ENCODE measurements at places on chromosomes 2 and 18.

DNA sequence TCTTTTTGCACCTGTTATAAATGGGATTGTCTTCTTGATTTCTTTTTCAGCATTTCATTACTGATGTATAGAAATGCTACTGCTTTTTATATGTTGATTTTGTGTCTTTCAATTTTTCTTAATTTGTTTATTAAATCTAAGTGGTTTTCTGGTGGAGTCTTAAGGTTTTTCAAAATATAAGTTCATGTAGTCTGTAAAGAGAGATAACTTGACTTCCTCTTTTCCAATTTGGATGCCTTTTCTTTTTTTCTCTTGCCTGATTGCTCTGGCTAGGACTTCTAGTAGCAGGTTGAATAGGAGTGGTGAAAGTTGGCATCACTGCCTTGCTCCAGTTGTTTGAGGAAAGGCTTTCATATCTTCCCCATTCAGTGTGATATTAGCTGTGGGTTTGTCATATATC is 28.6 kb upstream of the GALNT5 start:
- no peak for DNase-seq

DNA sequence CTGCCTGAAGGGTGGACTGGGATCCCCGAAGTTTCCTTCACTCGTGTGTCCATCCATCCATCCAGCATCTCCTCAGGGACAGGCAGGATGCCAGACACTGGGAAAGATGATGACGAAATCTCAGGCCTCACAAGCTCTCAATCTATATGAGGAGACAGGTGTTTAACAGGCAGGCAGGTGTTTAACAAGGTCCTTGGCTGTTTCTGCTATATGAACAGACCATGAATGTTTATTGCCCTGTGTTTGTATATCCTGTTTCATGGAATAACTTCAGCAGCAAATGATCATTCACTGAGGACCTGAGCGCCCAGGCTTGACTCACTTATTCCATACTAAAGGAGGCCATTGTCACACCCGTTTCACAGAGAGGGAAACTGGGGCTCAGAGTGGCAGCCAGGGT is 685.8 kb upstream of the HS6ST1 start:
- DNase-seq = no peak

- DNase-seq = no peak
Measured at GRCh38 chr2:182144041-182144775, 158.6 kb downstream of the PPP1R1C start.

DNA sequence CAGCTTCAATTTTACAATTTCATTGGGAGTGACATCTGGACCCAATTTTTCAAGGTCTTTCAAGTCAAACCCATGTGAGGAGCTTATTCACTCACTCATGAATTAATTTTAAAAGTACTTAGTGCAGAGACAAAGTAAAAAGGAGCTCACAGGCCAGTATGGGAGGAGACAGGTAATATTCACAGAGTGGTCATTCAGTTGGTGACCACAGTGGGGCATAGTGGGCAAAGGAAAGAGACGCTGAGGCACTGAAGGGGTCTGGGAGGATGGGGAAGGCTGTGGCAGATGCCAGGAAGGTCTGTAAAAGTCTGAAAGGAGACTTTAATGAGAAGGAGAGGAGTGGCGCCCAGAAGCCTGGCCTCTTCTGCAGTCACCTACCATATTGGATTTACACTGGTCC is 76.0 kb downstream of the CD8B2 start:
- DNase-seq = no peak

GRCh38 chr2:230153390-230153976 is 66.3 kb downstream of the SP110 start:
- DNase-seq = no peak

DNA sequence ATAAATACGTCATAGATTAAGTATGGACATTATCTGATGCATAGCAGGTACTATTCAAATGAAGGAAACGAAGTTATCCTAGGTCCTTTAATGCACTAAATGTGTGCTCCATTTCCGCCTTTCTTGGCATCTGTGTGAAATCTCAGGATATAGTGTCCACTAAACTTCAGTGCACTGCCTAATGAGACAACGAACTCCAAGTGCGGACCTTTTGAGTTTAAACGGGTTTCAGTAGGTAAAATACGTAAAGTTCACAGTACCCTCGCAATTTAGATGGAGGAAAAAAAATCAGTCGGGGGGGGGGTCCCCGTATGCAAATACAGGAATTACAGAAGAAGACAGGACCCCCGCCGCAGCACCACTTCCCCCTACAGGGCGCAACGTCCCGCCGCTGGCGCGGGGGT is 729 bp upstream of the REL start:
- DNase-seq = no peak

- DNase-seq = no peak
Measured at GRCh38 chr18:21004726-21005125, 106.9 kb downstream of the ROCK1 start.

DNA sequence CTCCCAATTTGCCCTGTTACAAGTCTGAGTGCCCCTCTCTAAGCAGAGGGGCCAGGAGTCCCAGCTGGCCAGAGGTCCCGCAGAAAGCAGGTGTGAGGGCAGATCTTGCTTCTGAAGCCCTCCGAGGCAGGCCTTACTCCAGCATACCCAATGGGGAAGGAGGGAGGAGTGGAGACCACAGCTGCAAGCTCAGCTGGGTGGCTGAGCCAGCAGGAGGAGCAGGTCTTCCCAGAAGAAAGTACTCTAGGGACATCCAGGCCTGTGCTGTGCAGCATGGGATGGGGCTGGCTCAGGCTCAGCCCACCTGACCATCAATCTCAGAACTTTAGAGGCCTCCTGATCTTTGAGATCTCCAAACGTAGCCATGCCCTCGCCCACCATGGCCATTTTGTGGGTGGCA is 31.3 kb downstream of the PLB1 start:
- DNase-seq = no peak

GRCh38 chr2:197915548-197916265 is 111.3 kb downstream of the PLCL1 start:
- DNase-seq = no peak

DNA sequence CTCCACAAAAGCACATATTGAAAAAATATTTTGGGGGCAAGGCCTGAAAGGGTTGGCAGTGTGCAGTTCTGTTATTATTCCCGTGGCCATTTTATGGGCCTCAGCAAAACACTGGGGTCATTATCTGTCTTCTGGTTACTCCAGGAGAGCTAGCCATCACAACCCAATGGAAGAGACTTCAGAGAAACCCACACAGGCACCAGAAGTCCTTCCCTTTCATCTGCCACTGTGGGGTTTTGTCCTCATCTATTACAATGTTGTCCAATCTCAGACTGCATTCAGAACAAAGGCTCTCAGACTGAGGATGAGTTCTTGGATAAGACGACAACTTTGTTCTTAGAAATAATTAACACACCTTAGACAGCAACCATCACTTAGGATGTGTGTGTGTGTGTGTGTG is 98.4 kb downstream of the PIEZO2 start:
- no peak for DNase-seq

DNA sequence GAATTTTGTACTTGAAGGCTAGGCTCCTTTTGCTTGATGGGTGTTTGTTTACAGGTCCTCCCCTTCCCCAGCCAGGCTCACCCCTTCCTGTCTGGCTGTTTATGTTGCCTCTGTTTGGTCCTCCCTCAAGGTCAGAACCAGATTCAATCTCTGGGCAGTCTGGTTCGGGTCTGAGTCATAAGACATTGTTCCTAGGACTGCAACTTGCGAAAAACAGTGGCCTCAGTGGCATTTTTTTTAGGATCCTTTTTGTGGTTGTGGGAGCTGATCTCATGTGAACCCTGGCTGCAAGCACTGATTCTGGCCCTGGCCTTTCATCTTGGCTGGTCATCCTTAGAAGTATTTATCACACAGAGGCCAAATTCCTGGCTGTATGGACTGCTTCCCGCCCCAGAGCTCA is 370.4 kb downstream of the CLIP4 start:
- no peak for DNase-seq

DNA sequence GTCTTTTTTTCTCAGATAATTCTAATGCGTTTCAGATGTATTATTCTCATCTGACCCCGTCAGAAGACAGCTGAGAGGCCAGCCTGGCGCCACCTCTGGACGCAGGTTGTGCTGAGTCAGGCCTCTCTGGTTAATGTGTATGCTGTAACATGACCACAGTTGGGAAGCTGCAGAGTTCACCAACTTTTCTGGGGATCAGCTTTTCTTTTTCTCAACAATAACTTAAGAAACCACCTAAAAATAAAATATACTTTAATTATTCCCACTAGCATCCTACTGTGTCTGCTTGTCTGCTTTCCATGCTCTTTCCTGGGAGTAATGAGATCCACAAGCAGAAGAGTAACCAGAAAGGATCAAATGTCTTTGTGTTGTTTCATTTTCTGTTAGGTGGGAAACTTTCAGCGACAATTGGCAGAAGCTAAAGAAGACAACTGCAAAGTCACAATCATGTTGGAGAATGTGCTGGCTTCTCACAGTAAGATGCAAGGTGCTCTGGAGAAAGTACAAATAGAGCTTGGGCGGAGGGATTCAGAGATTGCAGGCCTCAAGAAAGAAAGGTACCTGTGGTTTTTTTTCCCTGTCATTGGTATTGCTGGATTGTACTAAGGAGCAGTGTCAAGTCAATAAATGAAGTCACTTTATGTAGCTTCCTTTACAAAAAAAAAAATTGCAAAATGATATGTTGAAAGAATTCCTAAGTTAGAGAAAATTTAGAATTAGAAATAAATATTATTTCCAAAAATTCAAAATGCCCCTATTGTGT is 79.8 kb downstream of the CCDC150 start:
- no peak for DNase-seq

GRCh38 chr2:15302154-15302553 is 259.0 kb downstream of the NBAS start:
- DNase-seq = no peak

DNA sequence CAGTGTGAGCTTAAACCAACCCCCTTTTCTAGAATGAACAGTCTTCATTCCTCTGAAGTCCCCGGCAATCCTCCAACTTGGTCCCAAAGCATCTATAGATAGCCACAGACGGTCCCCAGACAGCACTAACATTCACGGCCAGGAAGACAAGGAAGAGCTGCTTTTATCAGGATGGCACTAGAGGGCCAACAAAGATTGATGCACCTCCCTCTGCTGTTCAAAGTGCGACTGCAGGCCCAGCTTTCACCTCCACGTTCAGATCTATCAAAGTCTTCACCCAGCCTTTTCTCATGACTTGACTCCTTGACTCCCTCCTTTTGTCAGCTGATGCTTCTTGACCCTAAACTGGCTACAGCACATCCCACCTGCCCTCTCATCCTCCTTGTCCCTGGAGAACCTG is 54.3 kb downstream of the RNF152 start:
- DNase-seq = no peak

DNA sequence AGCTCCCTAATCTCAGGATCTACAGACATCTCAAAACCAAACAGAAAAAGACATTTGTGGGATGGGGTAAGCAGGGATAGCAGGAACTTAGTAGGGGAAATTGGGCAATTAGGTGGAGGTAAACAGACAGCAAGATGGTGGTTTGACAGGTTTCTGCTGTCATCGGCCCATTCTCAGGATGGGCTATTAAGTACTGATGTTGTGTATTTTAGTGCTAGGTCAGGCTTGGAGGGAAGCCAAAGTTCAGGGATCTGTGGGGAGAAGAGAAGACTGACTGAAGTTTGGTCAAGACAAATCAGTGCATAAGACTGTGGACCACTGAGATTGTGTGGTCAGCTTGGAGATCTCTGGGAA is 96.8 kb upstream of the THUMPD2 start:
- no peak for DNase-seq

DNA sequence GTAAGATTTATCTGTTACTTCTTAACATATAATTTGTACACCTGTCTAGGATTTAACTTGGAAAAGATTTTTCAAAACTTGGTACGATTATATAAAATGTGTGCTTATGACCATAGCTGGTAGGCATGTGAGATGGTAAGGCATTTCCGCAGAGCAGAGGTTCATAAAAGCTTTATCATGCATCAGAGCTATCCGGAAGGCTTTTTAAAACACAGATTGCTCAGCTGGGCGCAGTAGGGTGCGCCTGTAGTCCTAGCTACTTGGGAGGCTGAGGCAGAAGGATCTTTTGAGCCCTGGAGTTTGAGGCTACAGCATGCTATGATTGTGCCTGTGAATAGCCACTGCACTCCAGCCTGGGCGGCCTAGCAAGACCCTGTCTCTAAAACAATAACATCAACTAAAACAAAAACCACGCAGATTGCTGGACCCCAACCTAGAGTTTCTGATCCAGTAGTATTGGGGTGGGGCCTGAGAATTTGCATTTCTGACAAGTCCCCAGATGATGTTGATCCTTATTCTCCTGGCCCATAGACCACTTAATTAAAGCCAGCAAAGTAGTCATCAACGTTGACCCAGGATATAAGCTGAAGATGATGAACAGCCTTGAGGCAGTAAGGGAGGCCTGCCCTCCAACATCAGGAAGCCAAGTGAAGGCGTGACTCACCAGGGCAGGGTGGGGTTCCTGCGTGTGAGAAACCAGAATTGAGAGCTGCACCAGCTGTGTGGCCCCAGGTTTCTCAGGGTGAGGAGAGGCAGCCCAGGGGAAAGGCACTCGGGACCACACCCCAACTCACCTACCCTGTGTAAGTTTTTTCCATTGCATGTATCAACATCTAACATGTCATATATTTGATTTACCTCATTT is 21.6 kb upstream of the SLC20A1 start:
- peak; percentile 24 for DNase-seq

- DNase-seq = no peak
Measured at GRCh38 chr2:3659447-3660432, 1.7 kb downstream of the ALLC start.

DNA sequence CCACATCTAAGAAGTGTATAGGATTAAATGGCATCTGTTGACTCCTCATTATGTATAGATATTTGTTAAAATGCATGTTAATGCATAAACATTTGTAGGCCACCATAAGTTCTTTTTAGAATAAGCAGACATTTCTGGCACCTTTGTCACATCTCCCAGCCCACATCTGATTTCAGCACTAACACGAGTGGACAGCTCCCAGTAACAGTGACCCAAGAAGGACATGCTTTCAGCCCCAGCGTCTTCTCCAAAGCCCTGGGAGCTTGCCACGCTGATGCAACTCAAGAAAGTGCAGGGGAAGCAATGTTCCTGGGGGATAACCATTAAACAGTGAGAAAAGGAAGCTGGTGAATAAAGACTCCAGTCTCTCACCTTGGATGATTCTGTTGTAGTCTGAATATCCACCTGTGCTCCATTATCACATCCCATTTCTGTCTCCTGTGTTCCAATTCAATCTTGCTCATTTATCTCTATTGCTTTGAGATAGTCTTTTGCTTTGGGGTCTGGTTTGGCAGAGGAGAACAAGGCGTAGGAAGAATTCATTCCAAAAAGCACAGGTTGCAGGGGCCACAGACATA is 182.6 kb upstream of the THSD7B start:
- no peak for DNase-seq

Measured in stimulated activated CD4-positive, alpha-beta T cell treated with anti-CD3 and anti-CD28 coated beads, Interleukin-1b, Interleukin-23, amount 100 ng/mL, for 1 hour (primary cell).